NCI-H82 (cell line): ENCODE measurements at places on chromosomes 1 and 21.

DNA sequence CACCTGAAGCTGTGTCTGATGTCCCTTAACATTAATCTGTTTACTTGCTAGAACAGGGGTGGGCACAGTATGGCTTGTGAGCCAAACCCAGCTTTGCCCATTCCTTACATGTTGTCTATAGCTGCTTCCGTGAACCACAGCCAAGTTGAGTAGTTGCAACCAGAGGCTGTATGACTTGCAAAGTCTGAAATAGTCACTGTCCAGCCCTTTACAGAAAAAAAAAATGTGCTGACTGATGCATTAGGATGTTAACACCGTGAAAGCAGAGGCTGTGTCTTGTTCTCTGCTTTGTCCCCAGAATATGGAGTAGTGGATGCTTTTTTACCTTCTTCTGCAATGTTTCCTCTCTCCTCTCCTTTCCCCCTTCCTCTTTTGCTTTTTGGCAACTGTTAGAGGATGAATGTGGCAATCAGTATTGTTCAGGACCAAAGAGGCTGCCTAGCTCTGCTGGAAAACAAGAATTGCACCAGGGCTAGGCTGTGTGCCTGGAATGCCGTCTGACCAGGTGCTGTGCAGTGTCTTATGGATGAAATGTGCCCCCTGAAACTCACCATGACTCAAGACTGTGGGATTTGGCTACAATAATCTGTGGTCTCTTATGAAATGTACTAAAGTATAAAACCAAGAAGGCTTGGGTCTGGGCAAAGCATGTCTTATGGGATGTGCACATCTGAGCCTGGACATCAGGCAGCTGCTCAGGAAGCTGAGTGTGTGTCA, 79.6 kb upstream of the GCLM start:
- DNase-seq = no peak

- no peak for DNase-seq
Observed at GRCh38 chr1:192530254-192530653, 45.3 kb upstream of the RGS1 start.

DNA sequence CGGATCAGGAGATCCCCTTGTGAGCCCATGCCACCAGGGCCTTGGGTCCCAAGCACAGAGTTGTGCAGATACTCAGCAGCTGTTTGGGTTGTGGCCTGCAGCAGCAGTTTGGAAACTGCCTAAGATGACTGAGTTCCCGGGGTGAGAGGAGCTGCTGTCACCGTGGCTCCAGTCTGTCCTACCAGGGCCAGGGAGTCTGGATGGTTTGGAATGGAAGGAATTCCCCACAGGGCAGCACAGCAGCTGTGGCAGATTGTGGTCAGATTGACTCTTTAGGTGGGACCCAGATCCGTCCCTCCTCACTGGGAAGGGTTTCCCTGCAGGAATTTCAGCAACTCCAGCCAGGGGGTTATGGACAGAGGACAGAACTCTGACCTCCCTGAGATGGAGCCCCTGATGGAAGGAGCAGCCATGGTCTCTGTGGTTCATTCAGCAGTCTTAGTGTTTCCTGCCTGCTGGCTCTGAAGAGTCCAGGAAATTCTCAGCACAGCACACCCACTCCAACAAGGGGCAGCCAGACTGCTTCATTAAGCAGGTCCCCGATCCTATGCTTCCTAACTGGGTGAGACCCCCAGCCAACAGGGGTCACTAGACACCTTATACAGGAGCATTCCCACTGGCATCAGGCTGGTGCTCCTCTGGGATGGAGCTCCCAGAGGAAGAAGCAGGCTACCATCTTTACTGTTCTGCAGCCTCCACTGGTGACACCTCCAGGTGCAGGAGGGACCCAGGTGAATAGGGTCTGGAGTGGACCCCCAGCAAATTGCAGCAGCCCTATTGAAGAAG, 51.5 kb upstream of the TNFSF4 start:
- no peak for DNase-seq

DNA sequence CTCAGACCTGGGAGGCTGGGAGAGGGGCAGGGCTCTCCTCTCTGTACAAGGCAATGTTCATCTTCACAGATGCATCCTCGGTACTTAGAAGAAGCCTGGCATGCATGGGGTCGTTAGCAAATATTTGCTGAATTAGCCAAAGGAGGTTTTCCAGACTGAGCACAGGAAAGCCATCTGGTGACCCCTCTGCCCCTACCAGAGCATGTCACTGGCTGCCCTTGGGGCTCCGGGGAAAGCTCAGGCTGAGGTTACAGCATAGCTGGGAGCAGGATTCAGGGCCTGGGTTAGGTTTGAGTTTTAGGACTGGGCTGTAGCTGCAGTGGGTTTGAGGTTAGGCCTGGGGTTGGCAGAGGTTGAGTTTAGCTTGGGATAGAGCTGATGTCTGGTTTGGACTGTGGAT, 43.4 kb upstream of the ZBTB40 start:
- DNase-seq = no peak

- no peak for DNase-seq
Observed at GRCh38 chr1:92791487-92792066, 6.7 kb upstream of the EVI5 start.

DNA sequence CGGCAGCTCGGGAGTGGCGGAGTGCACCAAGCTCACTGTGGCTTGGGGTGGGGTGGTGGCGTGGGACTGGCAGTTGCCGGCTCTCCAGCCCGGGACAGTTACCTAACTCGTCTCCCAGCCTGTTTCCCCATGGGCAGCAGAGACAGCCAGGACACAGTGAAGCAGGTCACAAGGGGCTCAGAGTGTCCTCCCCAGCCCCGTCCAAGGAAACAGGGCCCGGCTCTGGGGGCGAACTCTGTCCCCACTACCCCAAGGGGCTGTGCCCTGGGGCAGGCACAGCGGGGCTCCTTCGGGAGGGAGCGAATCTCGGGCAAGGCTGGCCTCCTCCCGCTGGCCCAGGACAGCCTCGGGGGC, 759 bp downstream of the GPR157 start:
- DNase-seq = no peak

DNA sequence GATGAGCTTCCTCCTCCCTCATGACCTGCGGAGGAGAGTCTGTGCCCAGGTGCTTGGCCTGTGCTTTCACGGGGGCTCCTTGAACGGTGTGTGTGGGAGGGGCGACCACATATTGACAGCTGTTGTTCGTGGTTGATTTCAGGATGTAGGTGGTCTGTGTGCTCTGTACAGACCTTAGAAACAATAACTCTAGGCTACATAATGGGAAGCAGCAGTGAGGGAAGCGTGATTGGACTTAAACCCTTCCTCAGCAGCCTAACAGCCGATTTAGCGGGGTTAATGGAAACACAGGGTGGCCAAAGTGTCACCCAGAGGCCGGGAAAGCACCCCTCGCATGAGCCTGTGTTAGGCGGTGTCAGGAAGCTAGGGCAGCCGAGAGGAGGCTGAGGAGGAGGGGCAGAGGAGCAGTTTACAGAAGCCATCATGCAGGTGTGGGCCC, 56.0 kb downstream of the TBCE start:
- no peak for DNase-seq

DNA sequence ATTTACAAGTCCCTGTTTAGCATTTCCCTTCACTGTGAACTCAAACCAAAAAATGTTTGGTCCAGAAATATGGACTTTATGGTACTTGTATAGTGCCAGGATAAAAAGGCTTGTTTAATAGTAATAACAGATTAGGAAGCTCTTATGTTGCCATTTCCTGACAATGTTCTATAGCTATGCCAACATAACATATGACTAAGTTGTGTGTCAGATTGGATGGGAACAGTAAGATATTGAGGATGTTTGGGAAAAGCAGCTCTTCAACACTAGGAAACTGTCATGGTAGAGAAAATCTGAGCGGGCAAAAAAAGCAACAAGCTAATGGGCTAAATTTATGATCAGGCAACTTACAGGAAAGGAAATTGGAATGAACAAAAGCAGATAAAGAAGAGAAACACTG, 287.1 kb upstream of the ADGRL4 start:
- no peak for DNase-seq

- no peak for DNase-seq
Observed at GRCh38 chr21:16330908-16331268, 601.1 kb downstream of the USP25 start.

DNA sequence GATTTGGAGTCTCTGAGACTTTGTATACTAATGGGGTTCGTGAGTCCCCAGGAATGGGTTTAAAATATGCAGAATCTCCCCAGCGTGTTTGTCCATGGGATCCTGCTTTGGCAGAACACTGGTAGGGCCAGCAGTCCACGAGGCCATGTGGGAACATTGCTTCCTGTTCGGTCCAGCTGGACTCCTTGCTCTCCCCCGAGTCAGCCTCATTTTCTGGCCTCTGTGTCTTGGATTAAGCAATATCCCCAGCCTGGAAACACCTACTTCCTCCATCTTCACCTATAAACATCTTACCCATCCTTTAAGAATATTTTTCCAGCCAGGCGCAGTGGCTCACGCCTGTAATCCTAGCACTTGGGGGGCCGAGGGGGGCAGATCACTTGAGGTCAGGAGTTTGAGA, 142.4 kb downstream of the NAV1 start:
- no peak for DNase-seq

- no peak for DNase-seq
Observed at GRCh38 chr1:165647970-165648369, 16.9 kb downstream of the MGST3 start.

- peak; percentile 21 for DNase-seq
Observed at GRCh38 chr1:183080406-183080805, 57.2 kb downstream of the LAMC1 start.

GRCh38 chr1:27719286-27720251, 6.2 kb upstream of the FAM76A start:
- peak; percentile 54 for DNase-seq

GRCh38 chr1:205440476-205441317, 15.1 kb downstream of the BLACAT1 start:
- DNase-seq = peak; percentile 59

GRCh38 chr1:46818591-46818990, 19.7 kb downstream of the CYP4B1 start:
- no peak for DNase-seq

DNA sequence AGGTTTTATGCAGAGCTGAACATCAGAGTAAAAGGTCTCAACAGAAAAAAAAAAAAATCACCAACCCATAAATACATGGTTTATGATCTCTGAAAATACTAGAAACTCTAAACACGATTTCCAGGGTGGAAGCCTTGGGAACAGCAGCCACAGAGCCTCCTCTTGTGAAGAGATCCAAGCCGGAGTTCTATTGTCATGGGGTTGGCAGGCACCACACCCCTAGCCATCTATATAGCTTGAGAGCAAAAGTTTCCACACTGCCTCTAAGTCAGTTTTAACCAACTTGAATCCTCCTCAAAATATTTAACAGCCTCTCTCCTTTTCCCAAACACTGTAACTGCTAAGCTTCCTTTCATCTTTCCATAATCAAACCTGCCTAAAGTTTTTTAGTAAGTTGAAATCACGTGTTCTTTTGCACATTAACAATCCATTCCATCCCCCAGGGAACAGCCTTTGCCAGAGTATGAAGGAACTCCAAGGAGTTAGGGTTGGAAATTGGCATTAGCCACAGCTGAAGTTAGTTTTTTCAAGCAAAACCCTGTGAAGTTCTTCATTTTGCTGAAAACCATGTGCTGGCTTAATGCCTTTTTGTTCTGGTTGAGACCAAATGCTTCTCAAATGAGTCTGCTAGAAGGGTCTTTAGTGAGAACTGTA, 13.8 kb upstream of the SEC16B start:
- DNase-seq = peak; percentile 26

DNA sequence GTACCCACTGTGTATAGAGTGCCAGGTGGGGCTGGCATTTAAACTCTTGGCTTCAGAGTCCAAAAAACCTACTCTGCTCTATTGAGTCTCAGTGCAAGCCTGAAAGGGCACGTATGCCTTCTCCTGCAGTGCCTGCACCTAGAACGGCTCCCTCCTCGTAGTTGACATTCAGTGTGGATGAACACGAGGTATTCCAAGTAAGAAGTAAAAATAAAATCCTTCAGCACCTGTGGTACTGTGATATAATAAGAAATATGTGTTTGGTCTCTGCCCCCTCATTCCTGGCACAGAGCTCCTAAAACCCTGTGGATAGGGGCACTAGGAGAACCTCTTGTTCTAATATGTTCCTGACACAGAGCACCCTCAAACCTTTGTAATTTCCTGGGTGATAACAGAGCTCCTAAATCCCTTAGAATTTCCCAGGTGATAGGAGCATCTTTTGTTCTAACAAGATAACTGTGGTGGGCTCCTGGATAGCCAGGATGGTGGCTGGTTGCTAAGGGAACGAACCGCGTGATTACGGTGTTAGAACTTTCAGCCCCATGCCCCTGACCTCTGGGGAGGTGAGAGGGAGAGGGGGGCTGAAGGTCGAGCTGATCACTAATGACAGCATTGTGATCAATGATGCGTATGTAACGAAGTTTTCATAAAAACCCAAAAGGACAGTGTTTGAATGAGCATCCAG, 16.8 kb downstream of the UCK2 start:
- DNase-seq = no peak

DNA sequence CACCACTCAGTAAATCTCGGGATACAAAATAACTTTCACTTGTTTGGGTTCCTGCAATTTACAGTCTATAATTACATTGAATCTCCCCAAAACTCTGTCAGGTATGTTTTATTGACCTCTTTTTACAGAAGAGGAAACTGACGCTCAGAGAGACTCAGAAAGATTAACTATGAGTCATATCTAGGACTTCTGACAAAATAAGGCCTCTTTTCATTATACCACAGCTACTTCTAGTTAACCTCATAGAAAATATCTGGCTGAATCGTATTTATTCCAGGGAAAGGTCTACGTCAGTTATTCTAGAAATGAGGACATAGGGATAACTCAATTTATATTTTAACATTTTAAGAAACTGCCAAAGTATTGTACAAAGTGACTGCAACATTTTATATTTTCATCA, 211.1 kb upstream of the FAM78B start:
- no peak for DNase-seq

- no peak for DNase-seq
Observed at GRCh38 chr1:19385221-19385620, 73.1 kb downstream of the SLC66A1 start.

- DNase-seq = no peak
Observed at GRCh38 chr1:218219460-218219859, 65.6 kb upstream of the RRP15 start.

DNA sequence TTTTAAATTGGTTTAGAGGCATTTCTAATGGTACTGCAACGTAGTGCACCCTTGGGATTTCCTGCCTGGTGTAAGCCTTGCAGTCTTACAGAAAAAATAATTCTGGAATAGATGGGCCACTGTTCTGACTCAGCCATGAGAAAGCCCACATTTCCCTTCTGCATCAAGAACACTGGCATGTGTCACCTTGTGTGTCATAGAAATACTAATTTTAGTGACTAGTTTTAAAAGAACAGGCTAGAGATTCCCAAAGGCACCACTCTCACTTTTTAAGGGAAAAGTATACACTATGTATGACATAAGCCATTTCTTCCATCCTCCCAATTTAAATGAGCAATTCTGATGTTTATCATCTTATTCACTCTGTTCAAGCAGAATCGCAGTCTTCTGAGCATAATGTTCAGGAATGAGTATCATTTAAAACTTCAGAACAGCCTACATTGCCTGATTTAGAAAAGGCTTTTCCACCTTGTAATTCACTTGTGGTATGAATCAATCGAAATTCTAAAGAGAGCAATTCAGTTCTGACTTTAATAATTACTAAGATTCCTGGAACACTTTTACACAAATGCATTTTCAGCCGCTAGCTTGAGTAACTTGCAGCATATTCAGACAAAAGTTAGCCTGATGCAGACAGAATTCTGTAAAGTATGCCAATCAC, 18.8 kb downstream of the RGS13 start:
- peak; percentile 15 for DNase-seq
